Hepatocyte (in vitro differentiated cells): ENCODE measurements at places on chromosomes 2 and 18. TPM values are rescaled to one million over a fixed set of nuclear protein-coding genes. Genes with fewer than 3 reads are reported as not detected.

GRCh38 chr2:102010902-102011301 lies 19.1 kb downstream of the IL1R2 start:
- no peak for DNase-seq

GRCh38 chr2:127713562-127713961 lies 12.3 kb downstream of the SFT2D3 start:
- DNase-seq, result no peak

DNA sequence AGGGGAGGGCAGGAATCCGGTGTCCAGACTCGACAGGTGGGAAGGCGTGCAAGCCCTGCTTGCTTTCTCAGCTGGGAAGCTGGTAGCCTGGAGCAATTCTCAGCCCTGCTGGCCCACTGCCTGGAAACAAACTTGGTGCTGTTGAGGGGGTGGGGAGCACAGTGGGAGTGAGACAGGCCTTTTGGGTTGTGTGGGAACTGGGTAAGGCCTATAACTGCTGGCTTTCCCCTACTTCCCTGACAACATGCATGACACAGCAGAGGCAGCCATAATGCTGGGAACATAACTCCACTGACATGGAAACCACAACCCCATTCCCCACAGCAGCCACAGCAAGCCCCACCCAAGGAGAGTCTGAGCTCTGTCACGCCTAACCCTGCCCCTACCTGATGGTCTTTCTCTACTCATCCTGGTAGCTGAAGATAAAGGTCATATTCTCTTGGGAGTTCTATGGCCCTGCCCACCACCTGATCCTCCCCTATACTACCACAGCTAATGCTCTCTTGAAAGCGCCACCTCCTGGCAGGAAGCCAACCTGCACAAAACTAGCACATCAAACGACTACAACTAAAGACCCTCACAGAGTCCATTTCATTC lies 122.9 kb upstream of the ACVR1C start:
- no peak for DNase-seq

DNA sequence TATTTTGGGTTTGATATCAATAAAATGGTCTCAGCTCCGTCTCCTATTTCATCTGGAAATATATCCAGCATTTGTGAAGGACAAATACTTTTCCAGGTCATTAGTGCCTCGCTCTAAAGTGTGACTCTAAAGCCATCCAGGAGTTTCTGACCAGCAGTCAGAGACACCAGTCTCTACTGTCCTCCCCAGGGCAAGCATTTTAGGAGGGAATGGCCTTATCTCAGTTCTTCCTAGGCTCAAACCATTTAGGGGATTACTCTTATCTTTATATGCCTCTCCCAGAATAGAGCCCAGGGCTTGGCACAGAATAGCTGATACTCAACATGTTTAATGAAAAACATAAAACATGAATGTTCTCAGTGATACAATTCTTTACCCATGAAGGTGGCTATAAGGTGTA lies 187.6 kb downstream of the NAPG start:
- no peak for DNase-seq

Gene PHOSPHO2
- 8.5 and 8.7 TPM in 2 replicates for polyA plus RNA-seq
